ENCODE measurements at places on chromosomes 2 and 18.

GRCh38 chr2:26650713-26651469 is 9.7 kb upstream of the CIB4 start:
- peak; percentile 20 for DNase-seq

DNA sequence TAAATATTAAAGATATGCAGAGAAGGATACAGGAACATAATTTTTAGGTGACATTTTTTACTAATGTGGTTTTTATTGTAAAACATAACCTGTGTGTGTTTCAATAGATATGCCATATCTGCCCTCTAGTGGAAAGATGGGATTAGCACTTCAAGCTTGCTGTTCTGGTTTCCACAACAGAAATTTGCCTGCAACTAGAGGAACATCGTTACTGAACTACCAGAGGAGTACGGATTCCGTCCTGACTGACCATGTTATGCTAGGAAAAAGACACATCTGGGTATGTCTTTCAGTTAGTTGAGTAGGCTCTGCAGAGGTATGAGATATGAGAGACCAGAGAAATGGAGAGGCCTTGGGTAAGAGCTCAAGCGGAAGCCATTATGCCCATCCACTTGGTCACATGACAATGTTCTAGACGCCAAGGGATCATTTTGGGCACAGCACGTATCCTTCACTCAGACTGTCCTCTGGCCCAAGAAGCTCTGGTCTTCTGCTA is 104.9 kb downstream of the MBD2 start:
- DNase-seq: no peak

- DNase-seq: no peak
Measured at GRCh38 chr2:240269380-240269779, 128.9 kb upstream of the OTOS start.

DNA sequence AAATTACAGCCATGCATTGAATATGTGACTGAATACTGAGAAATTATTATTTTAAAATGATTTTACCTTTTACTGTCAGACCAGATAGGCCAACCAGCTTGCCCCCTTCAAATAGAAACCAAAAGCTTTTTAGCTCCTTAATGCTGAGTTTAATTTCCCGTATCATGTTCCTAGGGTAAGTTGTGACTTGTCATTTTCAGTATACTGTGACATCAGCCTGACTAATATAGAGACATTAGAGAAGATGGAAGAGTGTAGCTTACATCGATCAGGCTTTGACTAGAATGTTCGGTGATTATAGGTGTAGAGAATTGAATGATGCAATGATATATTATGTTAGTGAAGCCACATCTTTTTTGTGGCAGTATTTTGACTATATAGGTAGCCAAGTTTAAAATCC is 50.6 kb upstream of the ZEB2 start:
- no peak for DNase-seq

DNA sequence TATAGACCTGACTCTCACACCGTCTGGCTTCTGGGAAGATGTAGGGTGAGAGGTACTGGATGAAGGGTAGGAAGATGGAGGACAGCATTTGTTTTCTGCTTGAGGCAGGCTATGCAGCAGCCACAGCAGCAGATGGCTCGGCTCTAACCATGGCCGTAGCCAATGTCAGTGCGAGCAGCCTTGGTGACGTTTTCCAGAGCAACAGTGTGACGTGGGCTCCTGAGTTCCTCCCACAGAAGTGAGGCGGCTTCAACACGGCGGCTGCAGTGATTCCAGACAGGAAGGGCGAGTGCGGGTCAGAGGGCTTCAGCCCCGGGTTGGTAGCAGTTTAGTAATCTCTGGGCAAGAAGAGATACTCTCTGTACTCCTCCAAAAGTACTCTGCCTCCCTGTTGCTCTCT is 133.0 kb upstream of the MYT1L start:
- no peak for DNase-seq

DNA sequence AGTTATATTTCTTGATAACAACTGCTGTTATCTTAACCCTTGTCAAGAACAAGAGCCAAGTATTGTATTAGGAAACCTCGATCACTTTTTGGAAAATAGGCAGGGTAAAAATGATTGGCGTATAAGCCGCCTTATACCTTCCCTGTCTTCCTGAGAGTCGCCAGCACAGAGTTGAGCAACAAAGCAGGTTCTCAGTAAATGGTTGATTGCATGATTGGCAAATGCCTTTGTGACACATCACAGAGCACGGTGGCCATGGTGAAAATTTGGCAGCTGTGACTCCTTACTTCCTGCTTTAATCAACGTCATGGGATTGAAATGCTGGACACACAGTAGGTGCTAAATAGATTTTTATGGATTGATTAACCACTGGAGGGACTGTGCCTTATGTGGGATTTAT is 3.9 kb upstream of the KLHL29 start:
- DNase-seq: peak; percentile 57

DNA sequence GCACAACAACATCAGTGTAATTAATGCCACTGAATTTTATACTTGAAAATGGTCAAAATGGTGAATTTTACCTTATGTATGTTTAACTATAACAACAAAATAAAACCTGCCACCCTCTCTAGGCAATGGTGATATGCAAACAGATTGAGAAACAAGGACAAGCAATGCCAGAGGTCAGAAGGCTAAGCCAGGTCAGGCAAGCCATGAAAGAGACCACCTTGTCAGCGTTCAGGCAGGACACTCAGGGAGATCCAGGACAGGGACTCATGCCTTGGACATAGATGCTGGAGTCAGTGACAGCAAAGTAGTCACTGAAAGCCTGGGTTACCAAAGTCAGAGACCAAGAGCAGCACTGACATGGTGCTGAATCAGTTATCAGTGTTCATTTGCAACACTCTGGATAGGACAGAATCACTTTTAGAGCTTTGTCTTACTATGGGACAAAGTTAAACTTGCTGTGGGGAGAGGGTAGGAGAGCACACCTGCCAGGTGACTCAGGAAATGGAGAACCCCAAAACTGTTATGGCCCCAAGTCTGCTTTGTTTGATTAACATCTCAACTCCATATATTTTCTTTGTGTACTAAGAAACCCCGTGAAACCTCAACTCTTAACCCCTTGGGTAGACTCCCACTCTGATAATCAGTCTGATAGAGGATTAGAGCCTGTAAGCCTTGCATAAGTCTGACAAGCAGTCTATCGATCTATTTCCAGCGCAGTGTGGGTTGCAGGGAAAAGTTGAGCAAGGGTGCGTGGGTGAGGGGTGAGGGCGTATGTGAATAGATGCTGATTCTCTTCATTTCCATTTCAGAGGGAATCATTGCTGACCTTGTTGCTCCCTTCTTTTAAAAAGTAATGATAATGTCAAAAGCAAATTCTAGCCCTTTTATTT is 48.7 kb upstream of the ZNF385B start:
- no peak for DNase-seq

DNA sequence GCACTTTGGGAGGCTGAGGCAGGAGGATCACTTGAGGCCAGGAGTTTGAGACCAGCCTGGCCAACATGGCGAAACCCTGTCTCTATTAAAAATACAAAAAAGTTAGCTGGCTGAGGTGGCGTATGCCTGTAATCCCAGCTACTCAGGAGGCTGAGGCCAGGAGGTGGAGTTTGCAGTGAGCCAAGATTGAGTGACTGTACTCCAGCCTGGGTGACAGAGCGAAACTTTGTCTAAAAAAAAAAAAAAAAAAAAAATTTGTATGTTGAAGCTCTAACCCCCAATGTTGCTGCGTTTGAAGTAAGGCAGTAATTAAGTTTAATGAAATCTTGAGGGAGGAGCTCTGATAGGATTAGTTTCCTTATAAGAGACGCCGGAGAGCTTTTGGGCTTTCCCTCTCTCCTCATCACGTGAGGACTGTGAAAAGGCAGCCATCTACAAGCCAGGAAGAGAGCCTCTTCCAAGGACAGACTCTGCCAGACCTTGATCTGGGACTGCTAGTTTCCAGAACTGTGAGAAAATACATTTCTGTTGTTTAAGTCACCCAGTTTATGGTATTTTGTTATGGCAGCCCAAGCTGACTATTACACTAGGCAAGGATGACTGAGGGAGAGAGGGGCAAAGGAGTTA is 11.5 kb upstream of the PNPT1 start:
- no peak for DNase-seq

GRCh38 chr2:217739741-217740140 is 263.1 kb downstream of the TNS1 start:
- no peak for DNase-seq

DNA sequence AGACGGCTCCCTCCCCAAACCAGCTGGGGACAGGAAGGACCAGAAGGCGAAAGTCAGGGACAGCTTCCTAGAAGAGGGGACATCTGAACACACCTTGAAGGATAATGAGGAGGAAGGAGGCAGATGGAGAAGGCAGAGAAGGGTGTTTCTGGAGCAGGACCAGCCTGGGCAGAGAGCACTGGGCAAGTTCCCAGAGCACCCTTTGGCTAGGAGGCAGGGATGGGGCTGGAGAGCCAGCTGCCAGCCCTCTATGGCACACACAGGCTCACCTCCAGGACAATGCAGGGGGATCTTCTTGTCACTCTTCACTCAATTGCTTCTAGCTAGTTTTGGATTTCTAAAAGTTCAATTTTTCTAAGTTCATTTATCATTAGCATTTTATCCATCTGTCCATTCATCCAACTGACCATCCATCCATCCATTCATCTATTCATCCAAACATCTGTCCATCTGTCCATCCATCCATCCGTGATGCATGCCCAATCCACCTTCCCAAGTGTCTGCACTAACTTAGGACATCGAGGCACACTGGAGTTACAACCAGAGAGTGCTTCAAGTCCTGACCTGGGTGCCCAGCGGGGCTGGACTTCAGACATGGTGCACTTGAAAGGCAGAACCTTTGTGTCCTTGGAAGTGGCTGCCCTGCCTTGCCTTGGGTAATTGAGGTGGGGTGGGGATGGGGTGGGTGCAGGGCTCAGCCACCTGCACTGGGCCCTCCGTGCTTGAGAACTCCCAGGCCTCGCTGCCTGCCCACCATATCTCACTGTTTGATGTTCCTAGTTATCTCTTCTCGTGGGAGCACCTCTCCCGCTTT is 42.5 kb downstream of the INHBB start:
- no peak for DNase-seq

DNA sequence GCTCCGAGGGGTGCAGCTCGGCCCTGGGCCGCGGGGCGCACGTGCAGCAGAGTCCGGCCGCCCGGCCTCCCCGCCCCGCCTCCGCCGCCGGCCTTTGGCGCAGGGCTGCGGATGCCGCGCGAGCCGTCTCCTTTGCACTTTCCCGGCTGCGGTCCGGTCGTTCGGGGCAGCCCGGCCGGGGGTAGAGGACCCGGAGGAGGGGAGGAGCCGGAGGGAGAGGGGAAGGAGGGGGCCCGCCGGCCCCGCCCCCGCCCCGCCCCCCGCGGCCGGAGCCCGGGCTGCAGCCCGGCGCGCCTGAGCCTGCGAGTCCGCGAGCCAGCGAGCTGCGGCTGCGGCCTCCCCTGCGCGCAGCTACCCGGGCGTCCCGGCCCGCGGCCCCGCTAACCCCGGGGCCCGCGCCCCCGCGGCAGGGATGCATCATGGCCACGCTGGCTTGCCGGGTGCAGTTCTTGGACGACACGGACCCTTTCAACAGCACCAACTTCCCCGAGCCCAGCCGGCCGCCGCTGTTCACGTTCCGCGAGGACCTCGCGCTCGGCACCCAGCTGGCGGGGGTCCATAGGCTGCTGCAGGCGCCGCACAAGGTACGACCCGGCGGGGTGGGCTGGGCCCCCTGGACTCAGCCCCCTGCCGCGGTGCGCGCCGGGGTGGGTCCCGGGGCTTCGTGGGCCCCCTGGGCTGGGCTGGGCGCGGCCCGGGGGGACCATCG is at the start of gene FHOD3:
FHOD3 (plus strand) TSS at position 297 of the 709 bp plus-strand sequence; CDS start at position 420, 123 bp downstream.
- DNase-seq: peak; percentile 42

GRCh38 chr2:215505044-215505786 is 69.3 kb upstream of the FN1 start:
- no peak for DNase-seq

DNA sequence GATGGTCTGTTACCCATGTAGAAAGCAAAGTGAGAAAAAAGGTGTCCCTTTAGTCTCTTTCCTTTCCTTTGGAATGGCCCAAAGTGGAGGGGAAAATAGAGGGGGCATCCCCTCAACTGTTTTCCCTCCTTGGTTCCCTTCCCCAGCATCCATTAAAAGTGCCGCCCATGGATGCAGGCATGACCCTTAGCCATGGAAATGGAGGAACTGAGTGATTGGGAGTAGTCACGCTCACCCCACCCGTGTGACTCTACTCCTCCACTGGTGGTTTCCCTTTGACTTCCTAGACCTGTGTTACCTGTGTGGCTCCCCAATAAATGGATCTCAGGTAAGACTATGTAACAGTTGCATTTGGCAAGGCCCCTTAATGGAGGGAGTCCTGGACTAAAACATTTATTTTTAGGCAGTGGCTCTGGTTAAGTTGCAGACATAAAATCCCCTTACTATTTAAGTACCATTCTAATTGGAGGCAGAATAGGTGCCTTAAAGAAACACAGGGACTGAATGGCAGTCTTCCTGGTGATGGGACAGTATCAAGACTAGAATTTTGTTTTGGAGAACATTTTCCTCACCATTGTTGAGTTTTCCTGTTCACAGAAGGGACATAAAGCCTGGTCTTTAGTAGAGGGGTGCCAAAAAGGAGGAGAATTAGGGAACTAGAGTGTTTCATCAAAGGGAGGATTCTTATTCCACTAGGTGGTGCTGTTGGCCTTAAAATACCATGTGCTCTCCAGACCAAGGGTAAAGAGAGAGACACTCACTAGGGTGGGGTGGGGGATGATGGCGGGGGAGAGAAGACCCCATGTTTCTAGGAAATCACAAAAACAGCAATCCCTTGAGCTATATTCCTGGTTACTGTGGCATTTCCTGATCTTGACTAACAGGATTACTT is 25.7 kb upstream of the PLA2R1 start:
- DNase-seq: no peak

- no peak for DNase-seq
Measured at GRCh38 chr2:102506743-102507142, 33.7 kb downstream of the SLC9A4 start.

DNA sequence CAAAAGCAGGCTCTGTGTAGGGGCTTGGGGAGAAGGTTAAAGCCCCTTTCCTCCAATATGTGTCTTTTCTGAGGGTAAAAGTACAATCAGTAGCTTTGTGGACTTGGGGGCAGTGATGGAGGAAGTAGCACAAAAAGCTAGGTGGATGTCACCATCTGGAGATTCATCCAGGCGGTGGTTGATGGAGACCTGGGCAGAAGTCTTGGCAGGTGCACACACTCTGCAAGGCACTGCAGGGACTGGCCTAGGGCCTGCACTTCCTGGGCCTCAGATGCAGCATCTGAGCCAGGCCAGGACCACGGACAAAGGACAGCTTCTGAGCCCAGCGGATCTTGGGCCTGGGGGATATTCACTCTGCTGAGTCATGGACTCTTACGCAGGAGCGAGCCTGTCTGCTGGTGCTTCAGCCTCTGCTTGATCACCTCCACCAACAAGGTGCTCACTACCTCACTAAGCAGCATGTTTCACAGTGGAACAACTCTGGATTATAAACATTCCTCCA is 391.1 kb downstream of the TNS1 start:
- no peak for DNase-seq

GRCh38 chr2:152418688-152419087 is 83.7 kb downstream of the FMNL2 start:
- DNase-seq: no peak

GRCh38 chr2:236599059-236599458 is 29.4 kb downstream of the ACKR3 start:
- DNase-seq: no peak

DNA sequence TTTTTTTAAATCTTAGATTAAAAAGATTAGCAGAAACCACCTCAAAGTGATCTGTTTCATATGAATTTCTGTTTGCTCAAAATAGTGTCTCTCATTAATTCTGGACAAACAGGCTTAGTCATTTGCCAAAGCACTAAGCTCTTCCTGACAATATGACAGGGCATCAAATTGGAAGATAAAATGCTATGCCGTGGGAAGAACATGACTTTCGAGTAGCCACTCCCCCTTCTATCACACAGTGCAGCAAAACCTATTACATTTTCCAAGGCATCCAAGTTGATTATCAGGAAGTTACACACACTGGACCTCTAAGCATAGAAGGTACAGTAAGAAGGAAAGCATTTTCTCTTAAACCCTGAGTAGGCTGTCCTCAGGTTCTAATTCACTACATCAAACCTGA is 89.5 kb downstream of the STK39 start:
- no peak for DNase-seq

All from breast epithelium (tissue), 4 donors.